ENCODE measurements at places on chromosomes 2 and 18.

GRCh38 chr2:76584474-76584873 lies 873.8 kb upstream of the GCFC2 start:
- no peak for DNase-seq

GRCh38 chr2:46277431-46278190 lies 19.6 kb upstream of the EPAS1 start:
- no peak for DNase-seq

DNA sequence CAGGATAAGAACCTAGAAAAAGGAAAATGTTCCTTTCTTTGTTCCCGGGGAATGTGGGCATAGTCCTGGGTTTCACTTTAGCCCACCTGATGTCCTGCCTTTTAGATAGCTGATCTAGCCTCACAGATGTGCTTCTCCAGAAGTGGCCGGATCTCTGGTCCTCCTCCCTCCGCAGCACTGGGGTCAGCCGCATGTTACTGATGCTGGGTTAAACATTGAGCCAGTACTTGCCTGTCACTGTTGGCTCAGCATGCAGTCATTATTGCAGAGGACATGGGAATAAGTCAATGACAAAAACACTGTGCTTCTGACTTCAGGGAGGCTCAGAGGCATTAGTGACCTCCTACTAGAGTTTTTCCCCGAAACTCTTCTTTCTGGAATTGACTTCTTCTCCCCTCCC lies 27.6 kb downstream of the NCK2 start:
- no peak for DNase-seq

GRCh38 chr18:59915606-59916005 lies 15.8 kb downstream of the PMAIP1 start:
- no peak for DNase-seq

DNA sequence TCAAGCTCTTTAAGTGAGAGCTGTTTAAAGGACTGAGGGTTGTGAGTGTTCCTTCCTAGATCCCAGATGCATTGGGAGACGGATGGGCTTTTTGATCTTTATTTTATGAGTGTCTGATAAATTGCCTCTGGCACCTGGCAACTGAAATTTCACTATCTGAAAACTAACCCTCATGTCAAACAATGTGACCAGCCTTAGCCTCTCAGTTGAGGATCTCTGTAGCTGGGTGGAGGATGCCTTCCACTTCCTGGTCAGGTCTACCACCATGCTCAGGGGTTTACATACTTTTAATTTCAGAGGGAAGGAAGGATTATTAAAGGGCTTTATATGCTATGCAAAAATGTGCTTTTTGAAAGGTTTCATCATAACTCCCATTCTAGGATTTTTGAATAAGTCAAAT lies 70.5 kb upstream of the NT5C1B start:
- DNase-seq = no peak

GRCh38 chr2:121372721-121373353 lies 87.8 kb upstream of the TFCP2L1 start:
- DNase-seq = no peak

GRCh38 chr2:119175517-119175916 lies 17.0 kb upstream of the C1QL2 start:
- no peak for DNase-seq

DNA sequence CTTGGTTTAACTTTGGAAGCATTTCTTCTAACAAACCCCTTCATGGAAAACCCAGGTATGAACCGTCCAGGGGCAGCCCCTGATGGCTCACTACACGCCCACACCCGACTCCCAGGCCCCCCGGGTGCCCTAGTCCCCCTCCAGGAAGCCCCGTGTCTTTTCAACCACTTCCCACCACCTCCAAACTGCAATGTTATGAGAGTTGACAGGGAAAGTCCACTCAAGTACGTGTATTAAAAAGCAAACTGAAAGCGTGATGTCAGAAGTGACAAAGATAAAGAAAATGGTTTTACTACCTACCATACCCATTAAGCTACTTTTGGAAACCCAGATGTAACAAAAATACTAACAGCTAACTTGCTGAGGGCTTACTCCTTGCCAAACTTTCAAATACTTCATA lies 51.5 kb downstream of the L3MBTL4 start:
- DNase-seq = no peak

DNA sequence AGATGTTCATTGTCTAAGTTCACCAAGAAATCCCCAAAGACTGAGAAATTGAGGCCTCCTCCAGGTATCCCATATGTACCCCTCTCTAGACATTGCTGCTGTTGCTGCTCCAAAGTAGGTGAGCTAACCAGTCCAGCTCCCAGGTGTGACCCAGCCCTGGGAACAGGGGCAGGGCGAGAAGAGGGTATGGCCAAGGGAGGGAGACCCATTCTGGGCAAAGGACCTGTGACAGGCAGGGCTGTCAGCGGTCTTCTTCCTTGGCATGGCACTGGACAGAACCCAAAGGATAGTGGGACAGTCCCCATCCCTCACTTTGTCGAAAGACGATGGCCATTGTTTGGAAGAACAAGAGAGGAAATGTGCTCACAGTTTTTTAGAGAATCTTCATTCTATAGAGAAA lies 7.2 kb upstream of the INO80C start:
- DNase-seq = no peak

DNA sequence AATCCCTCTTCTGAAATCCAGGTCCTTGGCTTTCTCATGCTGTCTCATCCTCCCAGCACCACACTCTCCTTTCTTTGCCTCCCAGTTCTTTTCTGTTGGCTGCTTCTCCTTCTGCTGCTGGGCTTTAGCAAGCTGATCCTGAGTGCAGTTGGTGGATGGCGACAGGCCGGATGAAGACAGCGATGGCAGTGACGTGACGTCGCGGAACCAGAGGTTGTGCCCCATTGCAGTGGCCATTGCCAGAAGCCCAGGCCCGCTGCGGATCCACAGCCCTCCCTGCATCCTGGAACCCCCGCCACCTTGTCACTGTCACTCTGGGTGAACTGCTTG lies 75.2 kb downstream of the EIPR1 start:
- DNase-seq = no peak

- no peak for DNase-seq
Measured at GRCh38 chr2:105783151-105783738, 38.5 kb downstream of the NCK2 start.

DNA sequence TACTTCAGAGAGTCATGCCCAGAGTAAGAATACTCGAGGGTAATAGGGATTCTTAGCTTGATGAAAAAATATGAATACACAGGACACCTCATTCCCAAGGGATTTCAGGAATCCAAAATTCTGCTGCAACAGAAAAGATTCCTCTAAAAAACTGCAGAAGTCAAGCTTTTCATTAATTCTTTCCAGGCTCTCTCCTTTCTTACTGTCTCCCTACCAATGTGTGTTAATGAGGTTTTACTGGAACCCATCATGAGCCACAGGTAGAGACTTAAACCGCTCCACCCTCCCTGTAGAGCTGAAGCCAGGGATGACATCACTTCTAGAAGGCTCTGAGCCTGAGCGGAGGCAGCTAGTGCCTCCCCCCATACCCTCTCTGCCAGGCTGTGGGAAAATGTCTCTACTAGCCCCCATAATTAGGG lies 3.4 kb downstream of the SDC1 start:
- no peak for DNase-seq

DNA sequence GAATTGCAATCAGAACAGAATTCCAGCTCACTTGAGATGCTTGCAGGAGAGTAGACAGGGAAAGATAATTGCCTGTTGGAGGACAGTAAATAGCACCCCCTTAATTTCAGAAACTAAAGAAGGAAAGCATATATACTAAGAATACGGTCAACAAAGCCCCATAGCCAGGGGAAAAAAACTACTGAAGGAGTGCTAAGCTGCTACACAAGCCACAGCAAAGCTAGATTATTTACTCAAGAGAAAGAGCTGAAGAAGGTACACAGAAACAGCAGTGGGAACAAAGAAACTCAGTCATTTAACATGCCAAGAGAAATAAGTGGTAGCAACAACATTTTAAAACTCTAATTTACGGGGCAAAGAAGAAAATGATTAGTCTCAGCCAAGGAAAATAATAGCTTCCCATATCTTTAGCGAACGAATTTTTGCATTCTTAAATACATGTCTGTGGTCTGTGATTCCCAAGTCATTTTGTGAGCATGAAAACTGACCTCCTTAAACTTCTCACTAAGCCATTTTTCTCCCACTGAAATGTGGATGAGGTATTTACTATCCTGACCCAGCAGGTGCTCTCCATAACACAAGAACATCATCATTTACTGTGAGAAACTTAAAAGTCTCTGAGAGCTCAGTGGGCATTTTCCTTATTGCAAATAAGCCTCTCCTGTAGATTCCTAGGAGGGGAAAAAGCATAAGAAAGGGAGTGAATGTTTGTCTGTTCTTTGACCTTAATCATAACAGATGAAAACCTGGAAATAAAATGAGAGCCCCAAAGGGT lies 196.0 kb downstream of the PAX3 start:
- no peak for DNase-seq

GRCh38 chr2:239870276-239870675 lies 154.9 kb downstream of the NDUFA10 start:
- no peak for DNase-seq

DNA sequence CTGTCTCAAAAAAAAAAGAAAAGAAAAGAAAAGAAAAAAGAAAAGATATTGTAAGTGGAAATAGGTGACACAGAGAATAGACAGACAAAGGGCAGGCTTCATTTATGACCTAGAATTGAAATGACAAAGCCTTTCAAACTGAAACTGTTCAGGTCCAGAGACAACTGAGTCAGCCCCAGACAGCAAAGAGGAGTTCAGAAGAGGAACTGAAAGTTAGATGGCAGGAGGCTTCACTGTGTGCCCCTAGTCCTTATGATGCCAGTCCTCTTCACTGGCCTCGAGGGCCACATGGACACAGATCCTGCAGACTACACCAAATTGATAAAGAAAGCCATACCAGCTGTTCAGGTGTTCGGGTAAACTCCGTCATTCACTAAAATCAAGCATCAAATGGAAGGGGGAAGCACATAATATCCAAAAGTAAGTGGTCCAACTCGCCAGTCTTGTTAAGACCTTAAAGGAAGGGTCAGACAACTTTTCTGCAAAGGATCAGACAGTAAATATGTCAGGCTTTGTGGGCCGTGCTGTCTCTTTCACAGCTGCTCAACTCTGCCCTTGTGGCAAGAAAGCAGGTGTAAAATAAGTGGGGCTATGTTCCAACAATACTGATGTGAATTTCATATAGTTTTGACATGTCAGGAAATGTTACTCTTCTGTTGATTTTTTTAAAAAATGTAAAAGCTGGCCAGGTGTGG lies 231.9 kb upstream of the MGAT5 start:
- DNase-seq = no peak

GRCh38 chr2:217329023-217329431 lies 469.2 kb upstream of the TNP1 start:
- no peak for DNase-seq

DNA sequence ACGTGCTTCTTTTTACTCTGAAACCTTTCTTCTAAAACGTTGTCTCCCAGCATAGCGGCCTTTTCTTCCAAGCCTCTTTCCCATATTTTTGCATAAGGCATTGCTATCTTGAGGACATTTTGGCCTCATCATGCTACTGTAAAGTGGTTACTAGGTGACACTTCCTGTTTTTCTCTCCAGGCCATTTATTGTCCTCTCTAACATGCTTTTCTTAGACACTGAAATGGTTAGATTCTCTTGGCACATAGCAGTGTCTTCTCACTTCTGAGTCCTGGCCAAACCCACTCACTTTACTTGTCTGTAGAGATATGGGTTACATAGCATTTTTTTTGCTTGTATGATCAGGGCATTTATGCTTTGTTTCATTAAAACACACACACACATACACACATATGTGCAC lies 50.1 kb upstream of the KCNH7 start:
- no peak for DNase-seq

All from activated T-helper 1 cell treated with Interleukin-2 at 50 U/mL for 16 hours (primary cell).